ENCODE measurements at places on chromosomes 11 and 22.
A peak's percentile ranks its signal among the peaks of the same experiment; 100 is the strongest.

GRCh38 chr11:107276077-107276476, 181.5 kb downstream of the CWF19L2 start:
- no peak for DNase-seq

DNA sequence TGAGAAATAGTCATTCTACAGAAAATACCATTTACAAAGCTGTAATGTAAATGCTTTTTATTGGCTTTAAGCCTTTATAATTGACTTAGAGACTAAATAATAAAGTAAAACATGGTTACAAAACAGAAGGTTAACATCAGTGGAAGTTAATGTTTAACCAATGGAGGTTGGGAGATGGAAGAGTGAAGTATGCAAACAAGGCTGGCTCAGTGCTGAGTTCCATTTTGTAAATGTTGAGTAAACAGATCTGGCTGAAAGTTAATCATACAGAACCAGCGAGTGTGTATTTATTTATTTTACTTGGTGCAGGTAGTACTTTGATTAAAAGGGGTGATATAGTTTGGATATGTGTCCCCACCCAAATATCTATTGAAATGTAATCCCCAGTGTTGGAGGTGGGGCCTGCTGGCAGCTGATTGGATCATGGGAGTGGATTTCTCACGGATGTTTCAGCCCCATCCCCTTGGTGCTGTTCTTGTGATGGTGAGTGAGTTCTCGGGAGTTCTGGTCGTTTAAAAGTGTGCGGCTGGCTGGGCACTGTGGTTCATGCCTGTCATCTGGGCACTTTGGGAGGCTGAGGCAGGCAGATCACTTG, 827.4 kb downstream of the OPCML start:
- no peak for DNase-seq

DNA sequence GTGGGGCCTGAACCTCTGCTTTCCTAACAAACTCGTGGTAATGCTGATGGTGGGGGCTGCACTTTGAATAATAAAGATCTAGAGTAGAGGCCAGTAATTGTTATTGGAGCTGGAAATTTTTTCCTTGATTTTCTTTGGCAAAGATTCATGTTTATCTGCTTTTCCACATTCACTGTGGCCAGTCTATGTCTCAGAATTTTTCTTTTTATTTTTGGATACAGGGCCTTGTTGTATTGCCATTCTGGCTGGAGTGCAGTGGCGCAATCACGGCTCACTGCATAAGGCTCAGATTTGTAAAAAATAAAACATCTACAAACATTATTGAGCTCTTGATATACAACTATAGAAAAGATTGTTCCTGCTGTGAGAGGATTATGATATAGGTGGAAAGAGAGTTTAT, 1.6 kb downstream of the TMEM135 start:
- no peak for DNase-seq

DNA sequence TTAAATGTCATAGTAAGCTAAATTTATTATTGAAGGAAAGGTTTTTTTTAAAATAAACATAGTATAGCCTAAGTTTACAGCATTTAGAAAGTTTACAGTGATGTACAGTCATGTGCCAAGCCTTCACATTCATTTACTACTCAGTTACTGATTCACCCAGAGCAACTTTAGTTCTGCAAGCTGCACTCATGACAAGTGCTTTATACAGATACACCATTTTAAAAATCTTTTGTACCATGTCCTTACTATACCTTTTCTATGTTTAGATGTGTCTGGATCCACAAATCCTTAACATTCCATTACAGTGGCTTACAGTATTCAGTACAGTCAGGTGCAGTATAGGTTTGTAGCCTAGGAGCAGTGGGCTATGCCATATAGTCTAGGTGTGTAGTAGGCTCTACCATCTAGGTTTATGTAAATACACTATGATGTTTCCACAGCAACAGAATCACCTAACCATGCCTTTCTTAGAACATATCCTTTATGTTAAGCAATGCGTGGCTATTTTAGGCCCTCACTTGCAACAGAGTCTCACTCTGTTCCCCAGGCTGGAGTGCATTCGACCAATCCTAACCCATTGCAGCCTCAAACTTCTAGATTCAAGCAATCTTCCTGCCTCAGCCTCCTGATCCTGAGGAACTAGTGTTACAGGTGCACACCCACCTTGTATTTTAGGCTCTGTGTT, 79.5 kb upstream of the SLC25A18 start:
- peak; percentile 70 for DNase-seq

GRCh38 chr11:58575377-58576020, at the start of gene LPXN:
Gene LPXN (minus strand): TSS chr11:58575856. CDS start chr11:58575772, 84 bp downstream.
- peak; percentile 87 for DNase-seq

- DNase-seq = no peak
These were observed 45.2 kb downstream of the ARHGEF12 start for GRCh38 chr11:120381401-120381800.

DNA sequence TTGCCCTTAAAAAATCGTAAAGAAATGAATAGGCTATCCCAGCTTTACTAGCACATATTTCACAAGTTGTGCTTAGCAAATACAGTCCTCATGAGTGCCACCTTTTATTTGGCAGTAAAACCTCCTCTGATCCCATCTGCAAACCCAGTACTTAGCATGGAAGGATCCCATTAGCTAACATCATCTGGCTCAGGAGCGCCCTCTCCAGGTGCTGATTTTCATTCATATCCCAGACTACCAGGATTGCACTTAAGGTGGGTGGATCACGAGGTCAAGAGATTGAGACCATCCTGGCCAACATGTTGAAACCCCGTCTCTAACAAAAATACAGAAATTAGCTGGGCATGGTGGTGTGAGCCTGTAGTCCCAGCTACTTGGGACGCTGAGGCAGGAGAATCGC, 76.1 kb upstream of the PAX6 start:
- peak; percentile 2 for DNase-seq

- DNase-seq = no peak
These were observed 17.3 kb downstream of the PGM2L1 start for GRCh38 chr11:74380746-74381439.

DNA sequence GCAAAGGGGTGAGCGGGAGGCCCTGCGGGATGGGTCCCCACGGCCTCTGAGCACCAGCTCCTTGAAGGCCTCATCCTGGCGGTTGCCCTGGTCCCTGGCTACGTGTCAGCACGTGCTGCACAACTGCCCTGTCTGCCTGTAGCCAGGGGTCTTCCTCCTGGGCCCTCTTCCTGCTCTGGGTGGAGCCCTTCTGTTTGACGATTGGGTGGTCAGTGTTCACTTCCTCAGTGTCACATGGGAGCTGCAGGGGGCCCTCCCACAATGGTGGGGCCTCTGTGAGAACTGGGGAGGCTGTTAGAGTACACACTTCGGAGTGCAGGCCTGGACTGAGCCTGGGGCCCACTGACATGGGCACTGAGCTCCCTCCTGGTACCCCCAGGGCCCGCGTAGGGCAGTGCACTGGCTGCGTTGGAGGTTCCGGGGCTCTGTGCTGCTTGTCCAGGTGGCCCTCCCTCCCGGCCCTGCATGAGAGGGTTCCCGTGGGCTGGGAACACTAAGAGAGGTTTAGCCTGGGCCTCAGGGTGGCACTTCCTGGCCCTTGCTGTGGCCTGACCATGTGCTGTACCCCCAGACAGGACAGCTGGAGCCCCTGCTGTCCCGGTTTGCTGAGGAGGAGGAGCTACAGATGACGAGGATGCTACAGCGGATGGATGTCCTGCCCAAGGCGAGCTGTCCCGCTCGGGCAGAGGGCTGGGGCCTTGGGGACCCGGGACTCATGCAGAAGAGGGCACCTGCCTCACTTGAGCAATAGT, 13.8 kb downstream of the DGCR6L start:
- DNase-seq = no peak

GRCh38 chr11:127066401-127067090, 66.0 kb upstream of the KIRREL3 start:
- DNase-seq = no peak

DNA sequence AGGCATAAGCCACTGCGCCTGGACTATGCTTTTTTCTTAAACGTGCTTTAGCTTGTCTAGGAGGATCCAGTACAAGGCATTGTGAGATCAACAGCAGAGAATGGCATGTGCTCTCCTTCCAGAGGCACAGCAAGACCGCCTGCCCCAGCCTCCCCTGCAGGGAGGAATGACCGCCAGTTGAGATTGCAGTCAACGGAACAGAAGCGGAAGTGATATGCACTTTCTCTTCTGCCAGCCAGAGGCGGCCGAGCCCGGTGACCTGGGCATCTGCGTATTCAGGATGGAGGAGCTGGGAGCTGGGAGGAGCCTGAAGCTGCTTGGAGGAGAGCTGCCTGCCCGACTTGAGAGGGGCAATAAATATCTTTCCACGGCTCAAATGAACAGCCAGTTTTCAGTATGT, 243.0 kb downstream of the CTTN start:
- DNase-seq = peak; percentile 35

- DNase-seq = no peak
These were observed 7.0 kb upstream of the IGLL5 start for GRCh38 chr22:22880645-22881044.

GRCh38 chr11:1336836-1337646, 27.6 kb upstream of the TOLLIP start:
- DNase-seq = no peak

All from inflammatory macrophage (primary cell).